Cerebellar nuclear complex (tissue), 1 donor: ENCODE measurements at places on chromosomes 16 and 17.

- DNase-seq = no peak
Measured at GRCh38 chr16:13997526-13997925, 73.6 kb upstream of the MRTFB start.

DNA sequence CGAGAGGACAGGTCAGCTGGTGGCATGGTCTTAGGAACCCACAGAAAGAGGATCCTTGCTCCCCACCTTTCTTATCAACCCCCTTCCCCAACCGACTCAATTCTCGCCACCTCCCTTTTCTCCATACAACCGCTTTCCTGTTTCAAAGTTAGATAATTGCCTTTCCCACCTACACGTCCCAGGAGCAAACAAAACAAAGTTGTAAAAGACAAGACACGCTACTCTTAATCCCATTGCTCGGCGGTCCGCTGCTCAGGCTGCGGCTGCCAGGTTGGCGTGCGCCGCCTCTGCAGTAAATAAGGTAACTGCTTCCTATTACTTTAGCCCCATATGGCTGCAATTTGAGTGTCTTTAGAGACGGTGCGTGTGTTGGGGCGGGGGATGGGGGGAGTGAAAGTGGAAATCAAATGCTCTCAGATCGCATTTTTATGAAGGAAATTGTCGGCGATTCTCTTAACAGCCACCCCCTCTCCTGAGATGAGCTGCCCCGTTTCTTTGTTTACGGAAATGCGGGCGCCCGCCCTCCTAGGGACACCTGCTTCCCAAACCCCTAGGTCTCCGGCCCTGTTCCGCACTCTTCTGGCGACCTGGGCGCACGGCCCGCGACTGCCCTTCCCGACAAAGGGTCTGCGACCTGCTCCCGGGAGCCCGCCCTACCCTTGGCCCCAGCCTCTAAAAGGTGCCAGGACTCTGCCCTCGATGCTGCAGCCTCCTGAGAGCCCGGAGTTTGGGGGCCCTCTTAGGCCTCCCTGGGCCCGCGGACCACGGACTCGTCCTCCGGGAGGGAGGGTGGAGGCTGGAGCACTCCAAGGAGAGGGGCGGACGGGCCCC lies 3.7 kb upstream of the CBX8 start:
- DNase-seq = no peak

GRCh38 chr17:72687886-72688285 lies 404.6 kb downstream of the SLC39A11 start:
- no peak for DNase-seq

- DNase-seq = no peak
Measured at GRCh38 chr17:52181782-52182181, 23.3 kb upstream of the CA10 start.

GRCh38 chr16:608019-608418 lies 18.2 kb downstream of the RAB40C start:
- DNase-seq = no peak

DNA sequence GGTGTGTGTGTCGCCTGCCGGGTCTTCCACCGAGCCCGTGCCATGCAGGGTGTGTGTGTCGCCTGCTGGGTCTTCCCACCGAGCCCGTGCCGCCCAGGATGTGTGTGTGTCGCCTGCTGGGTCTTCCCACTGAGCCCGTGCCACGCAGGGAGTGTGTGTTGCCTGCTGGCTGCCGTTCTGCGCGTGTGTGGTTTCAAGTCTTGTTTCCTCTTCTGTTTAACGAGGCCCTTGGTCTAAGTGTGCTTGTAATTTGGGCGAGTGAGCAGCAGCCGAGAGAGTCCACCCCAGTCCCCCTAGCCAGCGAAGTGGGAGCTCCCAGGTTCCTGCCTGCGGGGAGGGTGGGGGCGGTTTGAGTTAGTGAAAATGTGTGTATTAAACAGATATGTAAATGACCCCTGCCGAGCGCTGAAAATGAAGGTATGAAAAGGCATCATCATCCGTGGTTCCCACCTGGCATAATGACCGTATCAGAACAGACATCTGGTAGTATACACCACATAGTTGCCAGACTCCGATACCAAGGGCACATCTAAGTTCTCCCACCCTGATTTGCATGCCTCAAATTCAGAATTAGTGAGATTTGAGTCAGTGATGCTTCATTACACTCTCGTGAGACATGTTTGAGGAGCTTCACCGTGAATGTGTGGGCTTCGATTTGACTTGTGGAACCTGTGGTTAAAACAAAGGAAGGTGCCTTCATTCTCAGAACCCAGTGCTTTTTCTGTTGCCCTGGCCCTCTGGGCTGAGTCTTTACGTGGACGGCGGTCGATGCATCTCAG lies 114.5 kb upstream of the CHMP6 start:
- no peak for DNase-seq

DNA sequence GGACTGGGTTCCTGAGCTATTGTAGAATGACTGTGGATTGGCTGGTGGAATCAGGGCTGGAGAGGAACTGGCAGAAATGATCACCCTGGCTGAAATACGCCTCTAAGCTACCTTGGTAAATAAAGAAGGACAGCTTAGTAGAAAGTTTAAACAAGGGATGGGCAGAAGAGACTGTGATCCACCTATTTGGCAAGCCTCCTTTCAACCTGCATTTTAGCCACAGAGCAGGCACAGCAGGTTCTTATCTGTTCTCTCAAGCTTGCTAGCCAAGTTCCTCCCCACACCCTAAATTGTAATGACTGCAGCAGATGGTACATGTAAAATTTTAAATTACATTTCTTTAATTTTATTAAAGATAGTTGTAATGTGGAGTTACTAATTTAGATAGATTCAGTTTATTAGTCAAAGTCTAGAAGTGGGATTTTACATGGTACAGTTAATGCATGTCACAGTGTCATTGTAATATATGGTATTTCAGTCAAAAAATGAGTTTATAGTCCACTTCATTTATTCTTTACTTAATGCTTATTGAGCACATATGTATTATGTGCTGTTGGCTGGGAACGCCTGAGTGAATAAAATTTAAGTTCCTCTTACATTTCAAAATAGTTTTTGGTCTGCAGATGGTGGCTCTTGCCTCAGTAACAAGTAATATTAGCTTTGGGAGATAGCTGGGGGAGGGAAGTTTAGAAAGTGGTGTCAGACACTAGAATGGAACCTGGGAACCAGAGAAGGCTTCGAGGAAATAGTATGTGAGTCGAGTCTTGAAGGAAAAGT lies 11.2 kb downstream of the EPN2 start:
- no peak for DNase-seq

- no peak for DNase-seq
Measured at GRCh38 chr17:75773121-75773807, 8.3 kb upstream of the GALK1 start.

GRCh38 chr16:17414421-17414820 lies 56.3 kb downstream of the XYLT1 start:
- no peak for DNase-seq

GRCh38 chr16:49659356-49659755 lies 196.6 kb downstream of the ZNF423 start:
- DNase-seq = no peak

GRCh38 chr16:53740476-53740875 lies 36.5 kb downstream of the FTO start:
- no peak for DNase-seq

- no peak for DNase-seq
Measured at GRCh38 chr17:44216694-44217093, 2.8 kb downstream of the UBTF start.

DNA sequence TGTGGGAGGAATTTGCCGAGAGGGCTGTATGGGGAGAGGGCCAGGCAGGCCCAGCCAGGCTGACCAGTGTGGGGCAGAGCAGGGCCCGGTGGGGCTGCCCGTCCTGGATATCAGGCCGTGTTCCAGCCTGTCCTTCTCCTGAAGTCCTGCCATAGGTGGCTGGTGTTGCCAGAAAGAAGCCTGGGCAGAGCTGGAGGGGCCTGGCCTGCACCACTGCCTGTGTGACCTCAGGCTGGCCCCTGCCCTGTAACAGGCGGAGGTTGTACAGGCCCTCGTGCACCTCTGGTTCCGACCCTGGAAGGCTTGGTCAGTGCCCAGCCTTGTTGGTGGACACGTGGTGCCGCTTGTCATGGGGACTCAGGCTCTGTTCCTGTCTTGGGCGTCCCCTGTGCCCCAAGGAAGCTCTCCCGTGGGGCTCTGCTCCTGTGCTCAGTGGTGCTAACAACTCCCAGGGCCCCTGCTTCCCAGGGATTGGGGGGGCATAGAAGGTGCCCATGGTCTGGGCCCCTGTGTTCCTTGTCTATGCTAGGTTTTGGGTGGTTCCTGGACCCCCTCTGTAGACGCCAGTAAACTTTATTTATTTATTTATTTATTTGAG lies 33.3 kb downstream of the ADCY7 start:
- DNase-seq = no peak

DNA sequence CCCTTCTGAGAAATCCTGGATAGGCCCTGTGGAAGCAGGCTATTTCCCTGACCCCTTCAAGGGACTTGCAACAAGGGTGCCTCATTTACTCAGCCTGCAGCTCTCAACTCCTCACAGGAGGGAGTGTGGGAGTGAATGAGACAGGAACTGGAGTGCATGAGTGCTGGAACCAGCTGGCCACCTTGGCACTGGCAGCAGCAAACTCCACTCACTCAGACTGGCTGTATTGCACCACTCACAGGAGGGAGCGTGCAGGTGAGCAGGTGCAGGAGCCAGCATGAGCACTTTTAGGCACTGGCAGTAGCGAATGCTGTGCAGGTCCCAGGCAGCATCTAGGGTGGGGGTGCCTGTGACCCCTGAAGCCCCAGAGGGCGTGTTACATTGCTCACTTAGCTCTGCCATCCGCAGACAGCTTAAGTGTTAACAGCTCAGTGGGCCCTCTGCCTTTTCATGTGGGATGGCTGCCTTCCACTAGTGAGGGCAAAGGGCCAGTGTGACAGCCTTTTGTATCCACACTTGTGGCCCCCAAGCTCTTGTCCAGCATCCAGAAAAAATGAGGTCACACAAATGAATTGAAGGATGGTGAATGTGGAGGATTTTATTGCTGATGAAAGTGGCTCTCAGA lies 11.0 kb upstream of the ZNHIT3 start:
- peak; percentile 94 for DNase-seq

DNA sequence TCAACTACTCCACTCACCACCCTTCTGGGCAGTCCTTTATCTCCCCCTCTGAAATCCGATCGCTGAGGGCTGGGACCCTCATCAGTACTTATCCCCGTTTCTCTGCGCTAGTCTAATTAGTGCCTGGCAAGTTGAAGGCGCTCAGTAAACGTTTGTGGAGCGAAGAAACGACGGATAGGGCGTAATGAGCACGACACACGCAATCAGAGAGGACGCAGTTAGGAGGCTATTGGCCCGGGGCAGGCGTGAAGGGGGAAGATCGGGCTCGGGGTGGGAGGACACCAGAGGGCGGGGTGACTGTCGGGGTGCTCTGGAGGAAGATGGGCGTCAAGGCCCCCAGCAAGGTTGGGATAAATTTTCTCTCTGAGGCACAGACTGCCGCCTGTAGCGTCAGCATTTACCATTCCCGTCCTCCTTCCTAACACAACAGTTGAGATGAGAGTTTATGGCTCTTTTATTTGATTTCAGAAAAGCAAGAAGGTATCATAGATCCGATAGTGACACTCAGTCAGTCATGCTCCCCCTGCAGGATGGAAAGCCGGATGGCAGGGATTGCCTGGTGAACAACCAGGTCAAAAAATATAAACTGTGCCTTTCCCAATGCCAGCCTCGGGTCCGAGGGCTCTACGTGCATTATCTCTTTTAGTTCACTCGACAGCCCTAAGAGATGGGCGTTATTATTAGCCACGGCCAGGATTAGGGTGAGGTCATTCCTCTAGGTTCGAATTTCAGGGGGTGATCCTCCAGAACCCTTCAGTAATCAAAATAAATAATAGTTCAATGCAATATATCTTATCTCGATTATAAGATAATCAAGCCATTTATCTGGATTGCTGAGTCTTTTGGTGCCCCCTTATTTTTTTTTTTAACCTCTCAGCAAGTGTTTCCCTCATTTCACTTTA lies 9.5 kb upstream of the ARL4D start:
- peak; percentile 75 for DNase-seq

- DNase-seq = no peak
Measured at GRCh38 chr17:18318771-18319450, 3.8 kb downstream of the SMCR8 start.

- no peak for DNase-seq
Measured at GRCh38 chr16:2026461-2027023, at the start of gene NHERF2. Gene NHERF2, plus strand, starts transcription at chr16:2026902. Its CDS starts 104 bp downstream, at chr16:2027006.

- DNase-seq = no peak
Measured at GRCh38 chr16:72588551-72588950, 416.6 kb upstream of the PMFBP1 start.

DNA sequence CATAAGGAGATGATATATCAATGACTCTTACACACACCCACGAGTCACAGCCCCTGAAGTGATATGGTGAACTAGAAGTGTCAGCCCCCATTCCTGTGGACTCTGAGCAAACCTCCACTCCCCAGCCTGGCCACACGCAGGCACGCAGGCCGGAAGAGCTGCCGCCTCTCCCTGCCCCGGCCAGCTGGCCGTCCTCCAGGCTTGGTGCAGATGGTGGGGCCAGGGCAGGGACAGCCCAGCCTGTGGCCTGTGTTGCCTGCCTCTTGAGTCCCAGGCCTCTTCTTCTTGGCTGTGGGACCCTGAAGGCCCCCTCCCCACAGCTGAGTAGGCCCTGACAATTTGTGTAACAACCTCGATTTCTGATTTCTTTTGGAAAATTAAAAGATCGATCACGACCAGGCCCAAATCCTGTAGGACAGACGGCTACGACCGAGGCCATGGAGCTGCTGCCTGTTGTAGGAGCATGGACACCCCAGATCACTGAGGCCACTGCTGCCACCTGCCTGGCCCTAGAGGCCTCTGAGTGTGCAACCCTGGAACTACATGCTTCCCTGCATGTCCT lies 10.0 kb upstream of the MPRIP start:
- DNase-seq = no peak

GRCh38 chr16:17757808-17758207 lies 287.0 kb upstream of the XYLT1 start:
- DNase-seq = no peak

DNA sequence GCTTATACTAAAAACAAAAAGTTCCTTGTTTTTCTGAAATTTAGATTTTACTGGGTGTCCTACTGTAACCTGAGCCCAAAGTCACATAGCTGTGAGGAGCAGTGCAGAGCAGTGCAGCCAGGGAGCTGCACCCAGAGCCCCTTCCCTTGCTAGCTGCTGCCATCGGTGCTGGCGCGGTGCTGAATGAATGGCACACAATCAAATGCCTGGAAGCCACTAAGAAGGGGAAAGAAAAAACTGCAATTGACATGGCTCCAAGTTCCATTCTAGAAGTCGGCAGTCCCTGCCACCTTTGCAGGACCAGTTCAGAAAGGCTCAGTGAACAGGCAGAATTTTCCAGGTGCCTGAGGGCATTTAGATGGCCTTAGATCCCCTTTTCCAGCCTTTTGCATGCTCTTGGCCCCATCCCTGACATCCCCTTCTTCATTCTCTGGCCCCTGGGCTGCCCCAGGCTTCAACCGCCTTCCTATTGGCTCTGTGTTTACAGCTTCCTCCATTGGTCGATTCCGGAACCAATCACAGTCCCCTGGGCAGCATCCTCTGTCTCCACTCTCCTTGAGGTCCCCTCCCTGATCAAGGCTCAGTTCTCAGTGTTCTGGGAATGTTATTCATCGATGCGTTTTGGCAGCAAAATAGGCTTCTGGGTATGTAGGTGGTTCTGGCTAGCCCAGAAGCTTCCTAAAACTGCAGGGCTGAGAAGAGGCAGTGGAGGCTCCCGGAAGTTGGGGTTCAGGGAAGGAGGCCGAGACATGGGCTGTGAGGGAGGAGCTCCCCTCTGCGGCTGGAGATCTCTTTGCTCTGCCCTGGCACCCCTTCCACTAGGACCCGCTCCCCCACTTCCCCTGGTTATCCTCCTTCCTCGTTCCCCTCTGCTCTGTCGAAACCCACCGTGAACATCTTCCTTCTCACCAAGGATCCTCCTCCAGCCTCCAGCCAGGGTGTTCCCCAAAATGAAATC lies 37.9 kb downstream of the ATP2C2 start:
- no peak for DNase-seq

GRCh38 chr17:75611851-75612429 lies 21.3 kb upstream of the SMIM5 start:
- no peak for DNase-seq

GRCh38 chr16:71351558-71351901 lies 7.0 kb upstream of the CALB2 start:
- peak; percentile 49 for DNase-seq
